ENCODE measurements at places on chromosomes 13 and 19.
A peak's percentile ranks its signal among the peaks of the same experiment; 100 is the strongest.

DNA sequence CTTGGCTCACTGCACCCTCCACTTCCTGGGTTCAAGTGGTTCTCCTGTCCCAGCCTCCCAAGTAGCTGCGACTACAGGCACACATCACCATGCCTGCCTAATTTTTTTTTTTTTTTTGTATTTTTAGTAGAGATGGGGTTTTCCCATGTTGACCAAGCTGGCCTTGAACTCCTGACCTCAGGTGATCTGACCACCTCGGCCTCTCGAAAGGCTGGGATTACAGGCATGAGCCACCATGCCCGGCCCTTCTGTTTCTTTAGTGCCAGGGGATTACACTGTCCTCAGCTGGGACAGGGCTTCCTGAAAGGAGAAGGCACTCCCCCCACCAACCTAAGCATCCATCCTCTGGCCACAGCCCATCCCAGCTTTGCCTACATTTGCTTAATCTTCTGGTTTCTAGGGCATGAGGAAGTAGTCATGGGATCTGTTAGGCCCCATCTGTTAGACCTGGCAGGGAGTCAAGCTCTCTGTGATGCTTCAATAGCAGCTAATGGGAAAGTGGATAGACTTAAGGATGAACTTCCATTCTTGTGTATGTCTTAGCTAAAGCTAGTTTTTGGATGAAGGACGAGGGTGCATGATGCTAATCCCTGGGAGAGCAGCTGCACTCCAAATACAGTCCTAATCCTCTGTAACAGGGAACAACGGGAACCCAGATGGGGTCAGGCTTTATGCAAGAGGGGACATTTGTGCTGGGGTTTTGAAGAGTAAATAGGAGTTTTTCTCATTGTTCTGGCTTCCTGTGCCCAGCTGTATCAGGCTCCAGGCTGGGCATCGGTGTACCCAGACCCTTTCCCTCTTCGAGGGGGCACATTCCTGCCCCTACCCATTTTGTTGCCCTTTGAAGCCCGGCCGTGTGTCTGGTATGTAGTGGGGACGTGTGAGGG, 2.6 kb downstream of the VAV1 start:
- no peak for ATAC-seq

DNA sequence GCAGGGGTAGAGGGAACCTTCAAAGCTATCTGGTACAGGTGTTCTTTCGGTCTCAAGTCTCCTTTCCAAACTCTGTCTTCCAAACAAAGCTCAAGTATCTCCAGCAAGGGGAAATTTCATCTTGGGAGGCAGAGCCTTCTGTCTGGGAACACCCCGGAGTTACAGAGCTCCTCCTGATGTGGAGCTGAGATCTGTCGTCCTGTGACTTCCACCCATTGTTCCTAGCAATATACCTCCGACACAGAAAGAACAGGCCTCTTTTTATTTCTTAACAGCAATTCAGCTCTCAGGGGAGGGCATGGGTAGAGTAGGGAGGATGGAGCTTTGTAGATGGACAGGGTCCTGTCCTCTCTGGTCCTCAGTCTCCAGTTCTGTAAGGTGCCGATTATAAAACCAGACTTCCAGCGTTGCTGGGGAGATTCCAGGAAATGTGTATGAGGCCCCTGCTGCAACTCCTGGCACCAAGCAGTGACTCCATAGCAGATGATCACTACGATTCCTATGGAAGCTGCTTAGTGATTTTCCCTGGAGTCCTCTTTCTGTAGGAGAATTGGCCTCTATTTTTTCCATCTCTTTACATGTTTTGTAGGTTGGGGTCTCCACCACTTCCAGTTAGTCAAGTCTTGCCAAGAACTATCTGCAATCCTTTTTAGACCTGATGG, 56.0 kb upstream of the ARGLU1 start:
- ATAC-seq = no peak

DNA sequence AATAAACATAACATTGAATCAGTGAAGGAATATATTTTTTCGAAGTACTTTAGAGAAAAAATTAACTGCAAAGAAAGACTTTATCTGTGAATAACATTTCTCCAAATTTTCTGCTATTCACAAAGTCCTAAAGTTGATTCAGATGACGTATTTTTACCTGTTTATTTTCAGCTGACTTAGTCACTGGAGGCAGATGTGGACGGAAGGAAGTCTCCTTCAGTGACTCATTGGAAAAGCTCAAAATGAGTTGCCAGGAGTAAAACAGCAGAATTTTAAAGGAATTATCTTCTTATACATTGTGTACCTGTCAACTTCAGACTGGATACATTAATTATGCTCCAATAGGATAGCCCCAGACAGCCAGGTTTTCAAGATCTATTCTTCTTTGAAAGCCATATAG, 679.3 kb upstream of the GPC6 start:
- ATAC-seq = no peak

DNA sequence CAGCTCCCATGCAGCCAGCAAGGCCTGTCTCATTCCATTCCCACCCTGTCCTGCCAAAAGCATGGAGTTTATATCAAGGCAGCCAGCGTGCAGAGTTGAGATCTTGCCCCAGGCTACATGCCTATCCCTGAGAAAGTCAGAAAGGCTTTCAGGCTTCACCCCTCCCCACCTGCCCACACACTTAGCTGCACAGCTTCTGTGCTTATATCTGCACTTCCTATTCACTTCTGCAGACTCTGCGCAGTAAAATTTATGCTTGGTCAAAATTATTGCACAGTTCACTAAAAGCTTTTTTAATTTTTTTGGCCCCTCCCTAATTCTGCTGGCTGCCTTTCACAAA, 12.5 kb upstream of the ZNF675 start:
- no peak for ATAC-seq

DNA sequence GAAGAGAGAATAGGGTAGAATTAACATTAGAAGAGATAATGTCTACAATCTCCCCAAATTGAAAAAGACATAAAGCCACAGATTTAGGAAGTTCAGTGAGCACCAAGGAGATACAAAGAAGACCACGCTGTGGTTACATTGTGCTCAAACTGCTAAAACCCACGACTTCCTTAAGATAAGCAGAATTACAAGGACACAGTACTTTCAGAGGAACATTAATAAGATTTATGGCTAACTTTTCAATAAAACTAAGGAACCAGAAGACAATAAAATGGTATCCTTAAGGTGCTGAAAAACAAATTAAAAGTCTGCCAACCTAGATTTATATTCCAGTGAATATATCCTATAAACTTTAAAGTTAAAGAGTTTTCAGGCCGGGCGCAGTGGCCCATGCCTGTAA, 7.4 kb upstream of the IL17D start:
- ATAC-seq = no peak

DNA sequence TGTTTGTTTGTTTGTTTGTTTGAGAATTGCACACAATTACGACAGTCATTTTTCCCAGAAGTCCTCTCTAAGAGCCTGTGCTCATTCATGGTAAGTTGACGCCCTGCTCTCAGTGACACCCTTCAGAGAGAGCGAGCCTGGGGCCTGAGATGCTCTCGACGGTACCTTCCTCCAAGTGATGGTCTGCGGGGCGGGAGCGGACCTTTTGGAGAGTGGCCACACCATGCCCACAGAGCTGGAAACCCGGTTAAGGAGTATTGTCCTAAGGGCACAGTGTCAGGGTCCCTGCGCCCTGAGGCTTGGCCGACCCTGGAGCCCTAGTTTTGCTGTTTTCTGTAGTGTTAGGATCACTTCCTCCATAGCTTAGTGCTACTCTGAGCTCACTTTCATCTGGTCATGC, 3.6 kb downstream of the POP4 start:
- no peak for ATAC-seq

DNA sequence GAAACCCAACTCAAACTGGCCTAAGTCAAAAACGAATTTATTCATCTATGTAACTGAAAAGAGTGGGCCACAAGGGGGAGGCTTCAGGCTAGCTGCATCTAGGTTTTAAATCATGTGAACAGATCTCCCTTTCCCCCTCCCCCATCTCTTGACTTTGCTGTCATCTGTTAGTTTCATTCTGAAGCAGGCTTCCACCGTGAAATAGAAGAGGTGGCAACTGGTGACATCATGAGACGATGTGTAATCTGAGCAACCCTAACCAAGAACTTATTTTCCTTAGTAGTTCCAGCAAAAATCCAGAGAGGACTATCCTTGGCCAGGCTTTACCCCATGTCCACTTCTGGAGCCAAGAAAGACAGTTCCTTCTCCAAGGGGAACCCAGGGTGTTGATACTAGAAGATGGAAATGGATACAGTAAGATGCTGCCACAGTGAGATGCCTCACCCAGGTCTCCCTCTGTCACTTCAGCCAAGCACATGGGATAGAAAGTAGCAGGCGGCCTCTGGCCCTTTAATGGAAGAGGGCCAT, 9.4 kb downstream of the SAMD4B start:
- peak; percentile 89 for ATAC-seq

- peak; percentile 27 for ATAC-seq
Observed at GRCh38 chr19:47157431-47158321, 27.0 kb downstream of the SAE1 start.

DNA sequence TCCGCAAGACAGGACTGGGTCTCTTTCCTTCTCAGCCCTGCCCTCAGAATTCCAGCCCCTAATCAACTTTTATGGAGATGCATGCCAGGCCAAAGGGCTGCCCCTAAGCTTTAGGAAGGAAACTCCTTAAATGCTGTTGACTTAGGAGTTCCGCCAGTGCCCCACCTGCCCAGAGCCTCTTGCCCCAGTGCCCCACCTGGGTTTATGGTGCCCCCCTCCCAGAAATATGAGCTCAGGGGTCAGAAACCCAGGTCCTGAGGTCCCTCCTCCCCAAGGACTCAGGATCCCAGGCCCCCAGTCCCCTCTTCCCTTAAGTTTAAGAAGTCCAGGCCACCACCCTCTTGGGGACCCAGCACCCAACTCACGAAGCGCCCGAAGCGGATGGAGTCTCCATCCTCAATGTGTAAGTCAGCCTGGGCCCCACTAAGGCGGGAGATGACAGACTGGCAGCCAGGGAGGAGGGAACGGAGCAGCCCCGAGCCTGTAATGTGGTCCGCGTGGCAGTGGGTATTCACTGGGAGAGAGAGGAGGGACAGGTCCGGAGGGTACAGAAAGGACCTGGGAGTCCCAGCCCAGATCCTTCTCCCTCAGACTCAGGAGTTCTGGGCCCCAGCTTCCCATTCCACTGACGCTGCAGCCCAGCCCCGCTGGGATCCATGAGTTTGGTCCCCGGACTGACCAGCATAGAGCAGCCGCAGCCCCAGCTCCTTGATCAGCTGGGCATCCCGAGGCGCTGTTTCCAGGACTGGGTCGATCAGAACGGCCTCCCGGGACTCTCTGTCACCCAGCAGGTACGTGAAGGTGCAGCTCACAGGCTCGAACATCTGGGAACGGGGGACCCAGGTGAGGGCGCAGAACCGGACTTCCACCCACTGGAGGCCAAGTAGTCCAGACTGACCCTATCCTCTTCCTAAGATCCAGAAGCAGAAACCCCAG, 897 bp downstream of the ETHE1 start:
- ATAC-seq = no peak

- no peak for ATAC-seq
Observed at GRCh38 chr19:58562122-58563033, 4.0 kb upstream of the UBE2M start.

- ATAC-seq = no peak
Observed at GRCh38 chr13:93843082-93843481, 616.5 kb downstream of the GPC6 start.

DNA sequence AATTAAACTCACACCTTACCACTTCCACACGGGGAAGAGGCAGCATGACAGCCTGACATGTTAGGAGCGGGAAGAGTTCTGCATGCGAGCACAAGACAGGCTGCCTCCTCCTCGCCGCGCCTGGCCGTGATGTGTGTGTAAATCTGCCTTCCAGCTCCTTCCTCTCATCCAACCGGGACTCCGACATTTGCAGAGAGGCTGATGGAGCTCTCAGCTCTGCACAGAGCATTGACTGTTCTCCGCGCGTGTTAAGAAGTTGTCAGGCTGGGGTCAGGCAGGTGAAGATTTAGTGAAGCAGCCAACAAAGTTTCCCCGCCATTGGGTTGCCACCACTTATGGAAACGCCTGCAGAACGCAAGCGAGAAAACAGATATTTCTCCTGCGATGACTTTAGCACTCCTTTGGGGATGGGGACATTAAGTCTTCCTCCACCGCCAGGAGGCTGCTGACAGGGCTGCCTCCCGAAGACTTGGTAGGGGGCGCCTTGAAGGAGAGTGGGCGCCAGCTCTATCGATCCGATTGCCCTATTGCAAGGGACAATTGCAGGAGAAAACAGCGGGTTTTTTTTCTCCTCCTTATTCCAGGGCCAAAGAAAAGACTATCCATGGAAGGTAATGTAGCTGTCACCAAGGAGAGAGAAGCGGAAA, 213.9 kb upstream of the TSHZ3 start:
- no peak for ATAC-seq

- no peak for ATAC-seq
Observed at GRCh38 chr19:1752757-1753728, at the start of gene ONECUT3. ONECUT3 (plus strand) TSS chr19:1753506; CDS start chr19:1753663, 157 bp downstream.

- ATAC-seq = no peak
Observed at GRCh38 chr13:76751278-76751677, 134.9 kb downstream of the KCTD12 start.

DNA sequence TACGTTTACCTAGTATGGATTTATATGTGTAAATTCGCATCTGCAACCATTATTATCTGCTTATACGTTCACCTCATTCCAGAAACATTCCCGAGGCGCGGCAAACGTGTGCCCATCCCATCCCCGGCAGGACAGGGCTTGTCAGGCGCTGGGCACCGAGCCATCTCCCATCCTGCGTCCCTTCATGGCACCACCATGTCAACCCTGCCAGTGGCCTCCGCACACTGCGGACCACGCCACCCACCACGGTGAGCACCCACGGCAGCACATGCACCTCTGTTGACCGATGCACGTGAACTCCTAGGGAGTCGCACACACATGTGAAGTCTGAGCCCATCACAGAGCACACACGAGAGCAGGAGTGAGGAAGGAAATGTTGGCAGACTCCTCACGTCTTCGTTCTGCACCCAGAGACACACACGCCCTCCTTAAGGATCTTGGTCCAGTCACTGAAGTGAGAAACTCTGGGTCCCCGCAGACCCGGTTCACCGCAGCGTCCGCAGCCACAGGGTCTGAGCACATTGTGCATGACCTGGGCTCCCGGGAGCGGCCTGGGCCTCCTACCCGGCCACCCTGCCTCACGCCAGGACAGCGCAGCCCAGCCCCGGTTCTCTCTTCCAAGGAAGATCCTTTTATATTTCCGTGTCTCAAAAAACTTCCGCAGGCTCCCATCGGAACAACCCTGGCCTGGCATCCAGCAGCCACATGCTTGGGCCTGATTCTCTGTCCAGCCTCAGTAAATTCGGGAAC, 68.4 kb upstream of the C13orf46 start:
- ATAC-seq = no peak

DNA sequence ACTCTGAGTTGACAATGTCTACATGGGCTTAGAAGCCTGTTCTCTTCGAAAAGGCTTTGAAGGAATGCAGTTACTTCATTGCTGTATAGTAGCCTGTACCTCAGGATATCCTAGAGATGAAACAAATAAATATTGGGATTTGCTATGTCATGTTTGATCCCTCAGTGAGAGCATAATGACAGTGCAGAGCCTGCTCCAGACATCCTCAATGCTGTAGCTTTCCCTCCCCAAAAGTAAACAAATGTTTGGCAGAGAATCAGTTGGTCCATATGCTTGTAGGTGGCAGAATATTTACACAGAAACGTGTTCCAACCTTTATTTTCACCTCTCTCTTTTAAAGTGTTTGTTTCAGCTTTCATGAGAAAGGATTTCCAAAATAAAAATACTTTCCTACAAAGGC, 515.3 kb upstream of the SGCG start:
- ATAC-seq = no peak

All from stimulated activated memory B cell treated with anti-CD40 and anti-IgM and Interleukin-4, amounts not matched to agents 10 μg/mL and 1 μg/mL and 100 μg/mL, for 72 hours (primary cell).